ENCODE measurements at places on chromosomes 12 and 14.

DNA sequence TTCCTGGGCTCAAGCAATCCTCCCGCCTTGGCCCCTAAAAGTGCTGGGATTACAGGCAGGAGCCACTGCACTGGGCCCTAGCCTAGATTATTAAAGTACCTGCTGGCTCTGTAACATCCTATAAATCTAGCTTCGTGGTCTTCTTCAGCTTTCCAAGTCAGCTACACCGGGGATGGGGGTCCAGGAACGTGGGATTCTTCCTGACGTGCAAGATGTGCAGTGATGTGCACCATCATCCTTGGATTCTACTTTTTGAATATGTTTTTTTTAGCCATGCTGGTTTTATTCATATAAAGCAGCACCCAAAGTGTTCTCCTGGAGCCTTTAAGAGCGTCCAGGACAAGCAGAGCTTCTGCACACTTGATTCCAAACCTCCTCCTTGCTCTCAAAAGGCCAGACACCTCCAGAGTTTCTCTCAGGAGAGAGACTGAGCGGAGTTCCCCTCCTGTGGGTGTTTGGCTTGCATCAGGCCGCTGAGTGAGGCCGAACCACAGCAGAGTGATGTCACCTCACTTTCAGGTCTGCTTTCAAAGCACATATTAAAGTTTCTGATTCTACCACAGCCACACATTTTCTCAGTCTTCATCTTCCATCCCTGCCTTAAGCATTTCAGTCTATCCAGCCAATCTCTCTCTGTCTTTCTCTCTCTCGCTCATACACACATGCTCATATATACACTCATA lies 33.4 kb downstream of the VCPKMT start:
- DNase-seq = peak; percentile 92

GRCh38 chr14:73935666-73936065 lies 14.2 kb downstream of the FAM161B start:
- no peak for DNase-seq

GRCh38 chr12:29050503-29050902 lies 98.6 kb upstream of the FAR2 start:
- DNase-seq = no peak

GRCh38 chr14:65731933-65732506 lies 319.5 kb downstream of the FUT8 start:
- no peak for DNase-seq

- no peak for DNase-seq
Measured at GRCh38 chr14:97021571-97022168, 224.5 kb downstream of the VRK1 start.

- peak; percentile 48 for DNase-seq
Measured at GRCh38 chr14:20530771-20531571, 25.6 kb downstream of the RNASE10 start.

DNA sequence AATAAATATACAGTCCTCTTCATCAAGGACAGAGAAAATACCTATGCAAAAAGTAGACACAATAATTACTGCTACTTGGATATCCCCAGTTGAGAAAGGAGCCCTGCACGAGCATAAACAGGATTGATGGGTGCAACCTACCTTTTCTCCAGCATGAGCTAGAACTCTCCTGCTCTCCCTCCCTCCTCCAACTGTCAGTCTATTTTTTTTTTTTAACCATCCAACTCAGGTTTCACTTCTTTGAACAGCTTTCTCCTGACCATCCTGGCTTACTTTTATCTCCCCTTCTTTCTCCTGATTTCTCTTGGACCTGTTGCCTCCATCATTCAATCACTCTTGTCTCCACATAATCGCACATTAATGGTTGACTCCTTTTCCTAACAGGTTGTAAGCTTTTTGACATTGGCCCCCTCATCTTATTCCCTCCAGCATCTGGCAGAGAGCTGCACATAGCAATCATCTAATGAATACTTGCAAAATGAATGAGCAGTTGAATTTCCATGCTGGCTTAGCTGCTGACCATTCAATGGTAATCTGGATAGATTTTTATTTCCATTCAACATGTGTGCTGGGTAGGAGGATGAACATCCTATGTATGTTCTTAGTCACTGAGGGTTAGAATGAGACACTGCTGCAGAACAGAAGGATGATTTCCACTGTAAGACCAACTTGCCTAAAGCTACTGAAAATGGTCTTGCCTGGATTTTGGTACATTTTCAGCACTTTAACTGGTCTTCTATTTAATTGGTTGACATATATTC lies 24.4 kb downstream of the MYBPC1 start:
- no peak for DNase-seq

DNA sequence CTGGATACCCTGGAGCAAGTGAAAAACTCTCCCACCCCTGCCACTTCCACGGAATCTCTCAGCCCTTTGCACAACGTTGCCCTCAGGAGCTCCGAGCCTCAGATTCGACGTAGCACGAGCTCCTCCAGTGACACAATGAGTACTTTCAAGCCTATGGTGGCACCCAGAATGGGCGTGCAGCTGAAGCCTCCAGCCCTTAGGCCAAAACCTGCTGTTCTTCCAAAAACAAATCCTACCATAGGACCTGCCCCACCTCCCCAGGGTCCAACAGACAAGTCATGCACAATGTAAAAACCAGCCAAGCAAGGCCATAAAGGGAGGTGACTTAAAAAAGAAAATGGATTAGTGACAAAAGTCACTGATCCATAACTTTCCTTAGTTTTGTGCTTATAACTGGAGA lies 79.7 kb downstream of the KICS2 start:
- no peak for DNase-seq

DNA sequence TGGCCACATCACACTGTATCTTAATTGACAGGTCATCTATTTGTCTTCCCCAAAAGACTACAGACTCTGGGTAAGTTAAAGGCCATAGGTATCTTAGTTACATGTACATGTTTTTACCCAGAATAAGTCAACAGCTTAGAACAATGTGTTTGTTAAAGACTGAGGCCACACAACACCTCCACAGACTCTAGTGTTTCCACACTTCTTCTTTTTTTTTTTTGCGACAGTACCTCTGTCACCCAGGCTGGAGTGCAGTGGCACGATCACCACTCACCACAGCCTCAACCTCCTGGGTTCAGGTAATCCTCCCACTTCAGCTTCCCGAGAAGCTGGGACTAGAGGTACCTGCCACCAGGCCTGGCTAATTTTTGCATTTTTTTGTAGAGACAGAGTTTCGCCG lies 1.3 kb downstream of the GPN3 start:
- no peak for DNase-seq

DNA sequence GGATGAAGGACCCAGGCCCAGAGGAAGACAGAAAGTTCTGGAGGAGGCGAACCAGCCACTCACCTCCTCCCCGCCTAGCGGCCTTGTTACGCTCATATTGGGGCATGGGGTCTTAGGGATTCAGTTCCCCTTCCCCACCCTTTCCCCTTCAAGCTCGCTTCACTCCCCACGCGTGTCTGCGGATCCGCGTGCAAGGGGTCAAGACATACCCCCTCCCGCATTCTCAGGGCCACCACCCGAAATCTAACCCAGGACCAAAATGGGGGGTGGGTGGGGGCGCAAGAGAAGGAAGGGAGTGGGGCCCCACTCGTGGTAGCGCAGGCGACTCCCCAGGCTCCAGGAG lies 584 bp upstream of the RFX4 start:
- DNase-seq = no peak

GRCh38 chr12:80745851-80746505 lies 29.3 kb downstream of the MYF5 start:
- DNase-seq = no peak

Data from central memory CD4-positive, alpha-beta T cell (primary cell).